ENCODE measurements at places on chromosomes 7 and 10. TPM values are rescaled to one million over a fixed set of nuclear protein-coding genes. Genes with fewer than 3 reads are reported as not detected.

DNA sequence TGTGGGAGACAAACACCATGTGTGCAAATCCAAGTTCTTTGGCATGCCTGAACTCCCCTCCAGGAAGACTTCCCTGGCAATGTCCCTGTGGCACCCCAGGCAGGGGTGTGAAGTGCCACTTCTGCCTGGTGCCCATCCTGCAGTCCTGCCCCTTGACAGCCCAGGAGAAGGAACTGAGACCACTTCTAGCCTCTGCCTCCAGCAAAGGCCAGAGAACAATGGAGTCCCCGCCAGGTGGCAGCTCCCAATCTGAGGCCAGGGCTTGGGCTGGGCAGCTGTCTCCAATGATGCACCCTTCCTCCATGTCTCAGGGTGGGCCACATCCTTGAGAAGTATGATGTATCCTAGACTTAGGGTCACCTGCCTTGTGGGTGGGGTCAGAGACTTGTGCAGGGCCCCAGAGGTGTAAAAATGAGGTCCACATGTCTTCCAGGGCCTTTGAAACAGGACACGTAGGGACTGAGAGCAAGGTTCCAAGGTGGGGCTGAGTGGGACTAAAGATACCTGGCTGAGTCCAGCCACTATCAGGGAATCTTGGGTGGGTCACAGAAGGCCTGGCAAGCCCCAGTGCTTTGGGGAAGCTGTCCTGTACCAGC lies 5.5 kb downstream of the FXYD4 start:
- H3K27ac ChIP-seq = no peak overlapping the region
- H3K4me3 ChIP-seq = no peak overlapping the region
- no peak for DNase-seq

DNA sequence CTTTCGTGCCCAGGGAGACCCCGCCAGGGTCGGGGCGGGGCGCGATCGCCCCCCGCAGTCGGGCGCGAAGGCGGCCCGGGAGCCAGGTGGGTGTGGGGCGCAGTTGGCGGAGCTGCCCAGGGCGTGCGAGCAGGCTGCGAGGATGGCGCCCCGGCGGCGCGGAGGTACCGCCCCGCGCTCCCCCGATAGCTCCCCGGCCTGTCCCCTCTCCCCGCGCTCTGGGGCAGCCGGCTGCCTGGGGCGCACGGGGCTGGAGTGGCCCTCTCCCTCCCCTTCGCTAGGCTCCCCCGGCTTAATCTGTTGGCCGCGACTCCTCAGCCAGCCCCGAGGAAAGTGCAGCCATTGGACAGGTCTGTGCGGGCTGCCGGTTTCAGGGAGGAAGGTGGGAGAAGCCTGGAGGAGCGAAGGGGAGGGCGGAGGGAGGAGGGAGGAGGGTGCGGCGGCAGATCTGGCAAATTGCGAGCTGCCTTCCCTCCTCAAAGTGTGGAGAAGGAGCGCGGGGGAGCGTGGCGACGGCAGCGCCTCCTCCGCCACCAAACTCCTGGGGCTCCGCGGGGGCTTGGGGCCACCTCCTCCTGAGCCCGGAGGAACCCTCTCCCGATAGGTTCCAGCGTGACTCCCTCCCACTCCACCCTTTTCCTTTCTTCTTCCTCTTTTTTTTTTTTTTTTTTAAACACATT lies 361 bp upstream of the PLXDC2 start:
- H3K36me3 ChIP-seq = no peaks in the 10 kb centered on the region
- peak; percentile 90 for DNase-seq
- peak overlapping the region; percentile 56 for H3K4me3 ChIP-seq

Gene NUTM2D
- total RNA-seq = 4.7 TPM

GRCh38 chr10:104268713-104269645 lies at the start of gene GSTO2:
Gene GSTO2 (plus strand): TSS chr10:104269184. CDS start chr10:104274916, 5,732 bp downstream.
- DNase-seq = peak; percentile 100
- peak within 1 kb of the TSS; percentile 85 for H3K4me3 ChIP-seq
- H3K27me3 ChIP-seq = no peaks in the 10 kb centered on the region
- H3K4me1 ChIP-seq = peaks cover 10% of the 10 kb centered on the region
- H3K27ac ChIP-seq = peak within 1 kb of the TSS; percentile 42
- peaks cover 13% of the 10 kb centered on the region for H3K36me3 ChIP-seq

GRCh38 chr10:31383810-31384588 lies 65.0 kb downstream of the ZEB1 start:
- H3K36me3 ChIP-seq = no peaks in the 10 kb centered on the region
- no peak overlapping the region for H3K27ac ChIP-seq
- no peak overlapping the region for H3K4me3 ChIP-seq
- H3K4me1 ChIP-seq = no peaks in the 10 kb centered on the region

DNA sequence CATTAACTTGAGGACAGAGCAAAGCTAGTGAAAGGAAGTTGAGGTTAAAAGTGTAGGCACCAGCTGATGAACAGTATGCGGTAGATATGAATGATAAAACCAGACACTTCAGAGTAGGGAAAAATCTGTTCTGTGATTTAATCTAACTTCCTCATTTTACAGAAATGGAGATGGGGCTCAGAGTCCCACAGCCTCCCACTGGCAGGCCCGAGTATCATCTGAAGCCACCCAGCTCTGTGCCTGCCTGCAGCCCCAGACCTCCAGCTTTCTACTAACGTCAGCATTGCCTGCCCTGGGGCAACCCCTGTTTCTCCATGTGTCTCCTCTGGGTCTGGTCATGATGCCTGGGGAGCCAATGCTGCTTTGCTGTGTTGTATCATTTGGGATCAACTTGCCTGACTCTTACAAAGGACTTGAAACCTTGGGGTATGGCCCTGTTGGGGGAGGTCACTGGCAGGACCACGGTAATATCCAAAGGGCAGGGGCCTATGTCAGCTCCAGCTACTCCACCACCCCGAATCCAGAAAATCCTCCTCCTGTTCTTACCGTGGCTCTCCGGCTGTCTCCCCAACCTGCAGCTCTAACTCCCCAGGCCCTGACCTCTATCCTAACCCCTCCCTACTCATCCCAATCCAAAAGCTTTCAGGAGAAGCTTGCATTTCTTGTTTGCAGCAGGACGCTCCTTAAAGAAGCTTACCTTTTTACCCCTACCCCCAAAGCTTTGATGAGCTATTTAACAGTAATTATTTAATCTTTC lies 56.2 kb upstream of the NPY start:
- no peak for DNase-seq
- no peak overlapping the region for H3K27ac ChIP-seq
- H3K27me3 ChIP-seq = no peaks in the 10 kb centered on the region
- H3K36me3 ChIP-seq = no peaks in the 10 kb centered on the region

- H3K36me3 ChIP-seq = no peaks in the 10 kb centered on the region
- H3K4me3 ChIP-seq = no peak overlapping the region
- H3K4me1 ChIP-seq = no peaks in the 10 kb centered on the region
- no peak for DNase-seq
These were observed 153.3 kb downstream of the STK31 start for GRCh38 chr7:23863209-23863787.

Gene LRRC17
- total RNA-seq = 4.1 TPM

DNA sequence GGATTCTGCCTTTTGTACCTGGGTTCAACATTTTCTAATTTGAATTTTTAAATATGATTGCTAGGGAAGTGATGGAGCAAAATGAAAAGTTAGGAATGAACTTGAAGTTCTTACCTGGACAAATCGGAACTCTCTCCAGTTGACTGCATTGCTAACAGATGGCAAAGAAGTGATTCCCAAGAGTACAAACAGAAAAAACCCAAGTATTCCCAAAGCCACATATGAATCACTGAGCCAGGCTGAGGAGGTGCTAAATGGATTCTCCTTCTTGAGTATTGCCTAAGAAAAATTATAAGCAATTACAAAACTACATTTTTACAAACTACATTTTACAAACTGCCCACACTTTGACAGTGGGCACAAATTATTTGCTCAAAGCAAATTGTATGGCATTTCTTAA lies 25.9 kb downstream of the STEAP4 start:
- no peak for DNase-seq
- H3K27ac ChIP-seq = no peak overlapping the region
- no peak overlapping the region for H3K4me3 ChIP-seq
- no peaks in the 10 kb centered on the region for H3K36me3 ChIP-seq
- H3K4me1 ChIP-seq = peaks cover 10% of the 10 kb centered on the region

GRCh38 chr7:99789441-99790070 lies 5.6 kb upstream of the CYP3A4 start:
- H3K4me3 ChIP-seq = no peak overlapping the region
- no peaks in the 10 kb centered on the region for H3K4me1 ChIP-seq
- no peaks in the 10 kb centered on the region for H3K36me3 ChIP-seq

DNA sequence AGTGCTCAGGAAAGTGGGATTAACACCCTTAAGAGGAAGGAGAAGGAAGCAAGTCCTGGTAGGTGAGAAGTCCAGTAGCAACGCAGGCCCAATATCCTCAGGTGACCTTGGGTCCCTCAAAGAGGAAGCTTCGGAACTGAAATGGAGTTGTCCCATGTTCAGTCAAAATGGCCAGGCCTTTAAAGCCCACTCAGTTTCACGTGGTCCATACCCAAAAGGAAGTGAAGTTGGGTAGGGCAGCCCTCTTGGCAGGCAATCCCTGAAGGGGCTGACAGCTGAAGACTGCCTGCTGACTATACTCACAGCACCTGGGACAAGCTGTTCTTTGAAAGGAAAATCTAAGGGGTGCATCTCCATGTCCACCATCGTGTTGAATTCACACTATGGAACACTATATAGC lies 3.0 kb downstream of the GSAP start:
- no peak overlapping the region for H3K27ac ChIP-seq
- H3K36me3 ChIP-seq = no peaks in the 10 kb centered on the region
- H3K4me1 ChIP-seq = peaks cover 29% of the 10 kb centered on the region
- DNase-seq = no peak
- no peaks in the 10 kb centered on the region for H3K27me3 ChIP-seq

GRCh38 chr7:20220293-20220761 lies 3.1 kb upstream of the MACC1 start:
- DNase-seq = no peak
- H3K36me3 ChIP-seq = no peaks in the 10 kb centered on the region
- H3K4me1 ChIP-seq = no peaks in the 10 kb centered on the region
- no peak overlapping the region for H3K27ac ChIP-seq
- no peak overlapping the region for H3K4me3 ChIP-seq
- H3K27me3 ChIP-seq = no peaks in the 10 kb centered on the region

GRCh38 chr7:149731207-149731955 lies 42.0 kb downstream of the ZNF467 start:
- peaks cover 23% of the 10 kb centered on the region for H3K36me3 ChIP-seq
- H3K4me3 ChIP-seq = no peak overlapping the region
- no peaks in the 10 kb centered on the region for H3K4me1 ChIP-seq
- H3K27ac ChIP-seq = no peak overlapping the region
- no peaks in the 10 kb centered on the region for H3K27me3 ChIP-seq
- DNase-seq = no peak

DNA sequence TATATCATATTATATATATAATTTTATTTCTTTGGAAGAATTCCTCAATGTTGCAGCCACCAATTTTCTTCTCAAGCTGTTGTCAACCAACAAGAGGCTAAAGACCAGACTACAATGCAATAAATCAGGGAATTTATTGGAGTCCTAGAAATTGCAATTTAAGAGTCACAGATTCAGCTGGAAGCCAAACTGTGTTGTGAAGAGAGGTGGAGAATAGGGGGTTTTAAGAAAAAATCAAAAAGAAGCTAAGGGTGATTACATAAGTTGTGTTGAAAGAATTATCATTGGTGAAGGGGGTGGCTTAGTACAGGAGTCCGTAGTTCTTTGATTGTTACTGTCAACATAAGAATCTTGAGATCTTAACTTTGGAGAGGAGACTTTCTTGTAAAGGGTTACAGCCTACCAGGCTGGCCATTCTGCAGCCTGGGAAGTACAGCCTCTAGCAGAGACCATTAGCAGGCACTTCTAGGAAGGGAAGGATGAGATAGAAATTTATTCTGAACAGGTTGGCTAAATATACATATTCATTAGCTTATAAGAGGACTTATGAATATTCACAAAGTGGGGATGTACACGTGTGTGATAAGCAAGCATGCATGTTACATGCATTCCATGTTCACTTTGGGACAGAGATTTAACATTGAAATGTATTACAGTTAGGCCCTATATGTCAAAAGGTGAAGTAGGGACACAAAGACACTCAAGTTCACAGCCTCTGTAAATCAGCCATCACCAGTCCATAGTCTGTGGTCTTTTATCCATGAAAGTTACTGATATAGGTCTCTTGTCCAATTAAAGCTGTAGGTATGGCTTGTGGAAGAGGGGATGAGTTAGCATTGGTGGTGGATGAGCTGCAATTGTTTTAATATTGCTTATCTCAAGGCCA lies 8.3 kb upstream of the TMEM168 start:
- H3K4me3 ChIP-seq = no peak overlapping the region
- H3K4me1 ChIP-seq = no peaks in the 10 kb centered on the region
- DNase-seq = no peak
- H3K27ac ChIP-seq = no peak overlapping the region

- no peak overlapping the region for H3K4me3 ChIP-seq
- no peaks in the 10 kb centered on the region for H3K4me1 ChIP-seq
- no peak overlapping the region for H3K27ac ChIP-seq
- no peaks in the 10 kb centered on the region for H3K27me3 ChIP-seq
- no peak for DNase-seq
- H3K36me3 ChIP-seq = no peaks in the 10 kb centered on the region
These were observed 115.0 kb downstream of the ADCY1 start for GRCh38 chr7:45689011-45689796.

DNA sequence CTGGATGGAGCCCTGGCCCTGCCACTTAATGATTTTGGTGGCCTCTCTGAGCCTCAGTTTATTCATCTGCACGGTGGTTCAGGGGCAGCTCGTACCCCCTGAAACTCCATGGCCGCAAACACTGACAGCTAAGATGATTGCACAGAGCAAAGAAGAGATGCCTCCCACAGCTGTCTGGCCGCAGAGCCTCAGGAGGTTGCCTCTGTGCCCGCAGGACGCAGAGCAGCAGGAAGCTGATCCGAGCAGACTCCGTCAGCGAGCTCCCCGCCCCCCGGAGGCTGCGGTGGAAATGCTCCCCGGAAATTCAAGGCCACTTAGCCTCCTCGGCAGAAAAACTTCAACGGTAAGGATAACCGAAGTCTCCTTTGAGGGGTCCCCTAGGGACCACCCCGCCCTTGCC lies 30.2 kb upstream of the C10orf53 start:
- no peak overlapping the region for H3K4me3 ChIP-seq
- no peaks in the 10 kb centered on the region for H3K36me3 ChIP-seq
- H3K27me3 ChIP-seq = no peaks in the 10 kb centered on the region
- no peak for DNase-seq
- no peaks in the 10 kb centered on the region for H3K4me1 ChIP-seq

Gene MYL10
- not detected for total RNA-seq

- H3K36me3 ChIP-seq = no peaks in the 10 kb centered on the region
- no peaks in the 10 kb centered on the region for H3K4me1 ChIP-seq
- H3K4me3 ChIP-seq = no peak overlapping the region
- H3K27me3 ChIP-seq = no peaks in the 10 kb centered on the region
- no peak overlapping the region for H3K27ac ChIP-seq
These were observed 467.1 kb downstream of the DNAJB6 start for GRCh38 chr7:157803906-157804305.

DNA sequence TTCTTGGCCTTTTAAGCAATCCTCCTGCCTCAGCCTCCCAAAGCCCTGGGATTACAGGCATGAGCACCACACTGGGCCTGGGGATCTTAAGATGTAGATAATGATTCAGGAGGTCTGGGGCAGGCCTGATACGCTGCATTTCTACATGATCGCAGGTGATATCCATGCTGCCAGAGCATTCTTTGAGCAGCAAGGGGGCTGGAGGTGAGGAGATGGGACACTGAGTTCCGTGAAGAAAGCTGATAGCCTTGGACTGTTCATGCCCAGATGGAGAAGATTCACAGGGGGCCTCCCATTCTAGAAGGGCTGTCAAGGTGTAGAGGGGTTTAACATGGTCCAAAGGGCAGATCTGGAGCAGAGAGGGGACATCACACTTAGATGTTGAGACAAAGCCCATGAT lies 480.3 kb downstream of the RPS24 start:
- H3K4me1 ChIP-seq = no peaks in the 10 kb centered on the region
- H3K36me3 ChIP-seq = no peaks in the 10 kb centered on the region
- DNase-seq = no peak
- H3K4me3 ChIP-seq = no peak overlapping the region
- H3K27ac ChIP-seq = no peak overlapping the region
- no peaks in the 10 kb centered on the region for H3K27me3 ChIP-seq

GRCh38 chr10:122326385-122326784 lies 48.1 kb upstream of the PLEKHA1 start:
- H3K27me3 ChIP-seq = no peaks in the 10 kb centered on the region
- H3K27ac ChIP-seq = no peak overlapping the region
- H3K4me3 ChIP-seq = no peak overlapping the region
- DNase-seq = no peak
